Activated naive CD4-positive, alpha-beta T cell treated with anti-CD3 and anti-CD28 coated beads, Interleukin-2, amount 10 ng/mL, durations not matched to agents 7 days and 5 days (primary cell): ENCODE measurements at places on chromosomes 11 and 22.

DNA sequence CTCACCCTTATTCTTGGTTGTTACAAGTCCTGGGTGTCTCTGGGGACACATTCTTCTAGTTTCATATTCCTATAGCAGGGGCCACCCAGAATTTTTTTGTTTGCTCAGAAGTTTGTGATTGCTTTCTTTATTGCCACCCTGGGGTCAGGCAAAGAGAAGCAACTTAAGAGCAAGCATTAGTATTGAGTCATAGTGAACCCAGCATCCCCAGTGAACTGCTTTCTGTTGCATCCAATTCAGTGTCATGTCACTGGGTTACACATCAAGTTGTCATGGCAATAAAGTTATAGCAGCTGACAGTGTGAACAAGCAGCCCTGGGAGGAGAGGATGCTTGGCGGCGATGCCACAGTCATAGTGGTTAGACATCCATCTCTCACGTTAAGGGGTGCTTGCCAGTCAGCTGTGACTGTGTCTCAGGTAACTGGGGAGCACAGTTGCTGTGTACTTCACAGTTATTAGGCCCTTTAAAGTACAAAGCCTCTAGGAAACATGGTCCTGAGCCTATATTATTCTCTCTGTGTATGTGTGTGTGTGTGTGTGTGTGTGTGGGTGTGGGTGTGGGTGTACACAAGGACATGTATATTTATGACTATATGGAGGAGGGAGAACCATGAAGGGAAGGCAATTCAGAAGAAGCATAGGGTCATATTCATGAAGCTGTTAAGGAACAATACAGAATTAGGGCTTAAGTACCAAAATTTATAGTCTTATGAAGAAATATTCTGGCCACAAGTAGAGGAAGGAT is 52.5 kb downstream of the TRIM44 start:
- no peak overlapping the region for H3K4me3 ChIP-seq
- no peak overlapping the region for H3K27ac ChIP-seq
- no peaks in the 10 kb centered on the region for H3K27me3 ChIP-seq
- H3K36me3 ChIP-seq: peaks cover 6% of the 10 kb centered on the region

DNA sequence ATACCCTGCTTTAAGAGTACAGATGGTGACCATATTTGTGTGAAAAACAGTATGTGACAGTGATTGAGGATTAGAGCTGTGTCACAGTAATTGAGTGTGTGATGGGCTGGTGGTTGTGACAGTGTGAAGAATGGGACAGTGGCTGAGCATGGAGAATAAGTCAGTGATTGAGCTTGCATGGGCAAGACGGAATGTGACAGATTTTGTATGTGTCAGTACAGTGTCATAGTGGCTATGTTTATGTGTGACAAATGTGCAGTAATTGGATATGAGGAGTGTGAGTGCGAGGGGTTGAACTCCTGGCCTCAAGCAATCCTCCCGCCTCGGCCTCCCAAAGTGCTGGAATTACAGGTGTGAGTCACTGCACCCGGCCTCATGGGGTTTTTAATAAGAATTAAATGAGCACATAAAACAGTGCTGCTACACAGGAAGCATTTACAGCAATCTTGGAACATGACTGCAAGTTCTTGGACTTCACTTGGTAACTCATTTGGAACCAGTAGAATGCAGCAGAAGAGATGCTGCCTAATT is 583 bp upstream of the RRAS2 start:
- DNase-seq: no peak
- peaks cover 14% of the 10 kb centered on the region for H3K27me3 ChIP-seq
- H3K36me3 ChIP-seq: peaks cover 16% of the 10 kb centered on the region
- peak overlapping the region; percentile 72 for H3K4me3 ChIP-seq
- H3K4me1 ChIP-seq: peaks cover 49% of the 10 kb centered on the region

GRCh38 chr22:42697542-42698013 is 23.1 kb downstream of the A4GALT start:
- no peaks in the 10 kb centered on the region for H3K27me3 ChIP-seq
- H3K4me3 ChIP-seq: no peak overlapping the region
- H3K27ac ChIP-seq: no peak overlapping the region
- H3K4me1 ChIP-seq: no peaks in the 10 kb centered on the region
- DNase-seq: no peak
- no peaks in the 10 kb centered on the region for H3K36me3 ChIP-seq

GRCh38 chr22:50486561-50487289 is at the start of gene MIOX:
Gene MIOX, plus strand, starts transcription at chr22:50486859. Its CDS starts 39 bp downstream, at chr22:50486898.
- H3K4me3 ChIP-seq: no peak within 1 kb of the TSS
- no peak for DNase-seq
- no peaks in the 10 kb centered on the region for H3K36me3 ChIP-seq
- H3K27ac ChIP-seq: peak within 1 kb of the TSS; percentile 58
- H3K4me1 ChIP-seq: peaks cover 16% of the 10 kb centered on the region

GRCh38 chr11:123364080-123364479 is 66.0 kb upstream of the GRAMD1B start:
- H3K27me3 ChIP-seq: peaks cover 31% of the 10 kb centered on the region
- DNase-seq: no peak
- H3K36me3 ChIP-seq: peaks cover 17% of the 10 kb centered on the region
- H3K4me1 ChIP-seq: peaks cover 32% of the 10 kb centered on the region
- H3K4me3 ChIP-seq: no peak overlapping the region
- H3K27ac ChIP-seq: no peak overlapping the region

GRCh38 chr11:2772544-2773031 is 72.8 kb upstream of the KCNQ1OT1 start:
- peaks cover 10% of the 10 kb centered on the region for H3K4me1 ChIP-seq
- no peaks in the 10 kb centered on the region for H3K27me3 ChIP-seq
- DNase-seq: peak; percentile 26
- no peak overlapping the region for H3K27ac ChIP-seq
- H3K4me3 ChIP-seq: no peak overlapping the region

DNA sequence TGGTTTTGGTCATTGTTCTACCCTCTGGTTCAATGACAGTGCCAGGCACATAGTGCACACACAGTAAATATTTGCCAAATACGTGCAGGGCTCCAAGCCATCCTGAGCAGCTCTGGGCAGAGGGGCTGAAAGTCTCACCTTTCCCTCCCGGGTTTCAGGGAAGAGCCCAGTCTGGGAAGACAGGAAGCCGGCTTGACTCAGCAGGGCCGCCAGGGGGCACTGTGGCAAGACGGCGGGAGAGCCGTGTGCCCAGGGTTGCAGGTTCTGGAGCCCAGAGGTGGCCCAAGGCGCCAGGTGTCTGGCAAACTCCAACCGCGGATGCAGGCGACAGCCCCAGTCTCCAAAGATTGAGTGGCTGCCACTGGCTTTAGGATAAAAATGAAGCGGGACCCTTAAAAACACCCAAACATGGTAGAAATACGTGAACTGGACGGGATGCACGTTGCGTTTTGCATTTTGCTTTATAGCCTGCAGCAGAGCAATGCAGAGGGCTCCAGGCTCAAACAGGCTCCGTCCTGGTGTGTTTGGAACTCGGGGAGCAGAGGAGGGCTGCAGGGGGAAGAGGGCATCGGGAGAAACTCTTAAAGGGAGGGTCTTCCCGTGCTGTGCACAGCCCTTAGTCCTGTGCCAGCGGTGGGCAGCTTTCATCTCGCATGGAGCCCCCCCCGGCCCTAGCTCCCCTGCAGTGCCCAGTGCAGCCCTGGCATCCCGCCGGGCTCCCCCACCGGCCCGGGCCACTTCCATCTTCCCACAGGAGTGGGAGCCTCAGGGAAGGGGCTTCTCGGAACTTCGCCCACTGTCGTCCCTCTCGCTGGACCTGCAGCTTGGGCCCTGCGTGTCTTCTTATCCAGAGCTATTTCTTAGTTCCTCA is 10.7 kb downstream of the KRTAP5-5 start:
- no peak overlapping the region for H3K4me3 ChIP-seq
- peaks cover 2% of the 10 kb centered on the region for H3K4me1 ChIP-seq
- no peak overlapping the region for H3K27ac ChIP-seq
- H3K27me3 ChIP-seq: peaks cover 23% of the 10 kb centered on the region
- peak; percentile 39 for DNase-seq

- H3K27me3 ChIP-seq: peaks cover 29% of the 10 kb centered on the region
- H3K27ac ChIP-seq: no peak overlapping the region
- H3K4me3 ChIP-seq: no peak overlapping the region
- no peaks in the 10 kb centered on the region for H3K4me1 ChIP-seq
- no peaks in the 10 kb centered on the region for H3K36me3 ChIP-seq
Observed at GRCh38 chr11:70065318-70066135, 12.6 kb upstream of the ANO1 start.

GRCh38 chr22:23086787-23087186 is 16.5 kb downstream of the GNAZ start:
- no peak overlapping the region for H3K27ac ChIP-seq
- no peak for DNase-seq
- H3K4me1 ChIP-seq: peaks cover 14% of the 10 kb centered on the region
- H3K27me3 ChIP-seq: peaks cover 32% of the 10 kb centered on the region
- no peaks in the 10 kb centered on the region for H3K36me3 ChIP-seq
- no peak overlapping the region for H3K4me3 ChIP-seq

GRCh38 chr11:72297828-72298227 is 53.9 kb upstream of the PHOX2A start:
- no peak for DNase-seq
- H3K4me3 ChIP-seq: no peak overlapping the region
- H3K27me3 ChIP-seq: no peaks in the 10 kb centered on the region
- H3K27ac ChIP-seq: no peak overlapping the region
- peaks cover 2% of the 10 kb centered on the region for H3K4me1 ChIP-seq

DNA sequence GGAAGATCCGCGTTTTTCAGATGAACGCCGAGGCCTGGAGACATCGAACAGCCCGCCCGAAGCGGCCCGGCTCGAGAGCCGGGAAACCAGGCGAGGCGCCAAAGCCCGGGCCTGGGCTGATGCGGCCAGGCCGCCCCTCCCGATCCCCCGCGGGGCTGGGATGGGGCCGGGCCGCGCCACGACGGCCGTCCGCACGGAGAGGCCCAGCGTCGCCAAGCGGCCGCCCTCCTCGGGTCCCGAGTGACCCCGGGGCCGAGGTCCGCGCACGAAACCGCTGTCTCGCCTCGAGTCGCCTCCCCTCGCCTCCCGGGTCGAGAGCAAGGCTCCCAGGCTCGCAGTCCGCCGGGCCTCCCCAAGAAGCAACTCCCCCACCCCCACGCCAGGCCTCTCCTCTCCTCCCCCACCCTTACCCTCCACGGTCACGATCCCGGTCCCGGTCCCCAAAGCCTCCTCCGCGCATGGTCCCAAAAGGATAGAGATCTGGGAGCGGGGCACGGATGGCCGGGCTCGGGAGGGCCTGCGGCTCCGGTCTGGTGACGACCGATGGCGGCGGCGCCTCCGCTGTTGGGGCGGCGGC is 482 bp downstream of the DDX17 start:
- H3K36me3 ChIP-seq: peaks cover 58% of the 10 kb centered on the region
- DNase-seq: peak; percentile 65
- H3K4me1 ChIP-seq: peaks cover 53% of the 10 kb centered on the region
- H3K4me3 ChIP-seq: peak overlapping the region; percentile 99

- no peak for DNase-seq
- peaks cover 9% of the 10 kb centered on the region for H3K27me3 ChIP-seq
- no peaks in the 10 kb centered on the region for H3K4me1 ChIP-seq
- no peak overlapping the region for H3K4me3 ChIP-seq
Observed at GRCh38 chr11:102546427-102546826, 15.9 kb upstream of the MMP7 start.

- peak overlapping the region; percentile 96 for H3K4me3 ChIP-seq
- H3K27me3 ChIP-seq: no peaks in the 10 kb centered on the region
- H3K4me1 ChIP-seq: peaks cover 39% of the 10 kb centered on the region
- peak overlapping the region; percentile 100 for H3K27ac ChIP-seq
- H3K36me3 ChIP-seq: peaks cover 13% of the 10 kb centered on the region
Observed at GRCh38 chr22:41286639-41287091, 678 bp upstream of the RANGAP1 start.

GRCh38 chr11:12497431-12497830 is 120.1 kb downstream of the PARVA start:
- peaks cover 8% of the 10 kb centered on the region for H3K27me3 ChIP-seq
- H3K27ac ChIP-seq: no peak overlapping the region
- no peaks in the 10 kb centered on the region for H3K36me3 ChIP-seq
- H3K4me3 ChIP-seq: no peak overlapping the region
- H3K4me1 ChIP-seq: no peaks in the 10 kb centered on the region

DNA sequence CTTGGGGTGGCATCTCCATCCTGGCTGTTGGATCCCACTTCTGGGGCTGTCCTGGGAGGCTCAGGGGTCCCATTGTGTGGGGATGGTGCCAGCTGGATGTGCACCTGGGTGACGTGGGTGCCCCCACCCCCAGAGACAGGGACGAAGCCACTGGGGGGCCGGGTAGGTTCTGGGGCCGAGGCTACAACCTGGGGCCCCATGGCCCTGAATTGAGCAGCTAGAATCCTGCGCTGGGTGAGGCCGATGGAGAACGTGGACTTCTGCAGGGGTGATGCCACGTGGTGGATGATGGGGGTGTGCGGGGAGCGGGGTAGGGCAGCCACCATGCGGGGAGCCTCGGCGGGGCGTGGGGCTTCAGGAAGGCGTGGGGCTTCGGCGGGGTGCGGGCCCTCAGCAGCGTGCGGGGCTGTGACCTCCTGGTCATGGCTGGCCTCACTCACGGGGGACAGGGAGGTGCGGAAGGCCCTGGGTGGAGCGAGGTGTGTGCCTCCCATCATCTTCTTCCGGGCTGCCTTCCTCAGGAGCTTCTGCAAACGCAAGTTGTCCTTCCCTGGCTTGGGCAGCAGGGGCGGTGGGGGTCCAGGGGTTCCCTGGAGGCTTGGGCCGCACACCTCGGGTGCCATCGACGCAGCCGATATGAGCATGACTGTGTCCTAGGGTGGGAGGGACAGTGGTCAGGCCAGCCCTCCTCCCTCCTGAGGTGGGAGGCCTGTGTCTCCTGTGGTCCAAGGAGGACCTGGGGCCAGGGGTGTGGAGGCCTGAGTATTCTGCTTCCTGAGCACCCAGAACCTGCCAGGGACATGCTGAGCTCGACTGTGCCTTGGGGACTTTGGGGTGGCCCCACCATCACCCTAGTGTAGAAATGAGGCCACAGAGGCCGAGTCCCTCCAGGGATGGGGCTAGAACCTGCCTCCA is 1.5 kb downstream of the PRR33 start:
- DNase-seq: peak; percentile 45
- H3K4me3 ChIP-seq: peak overlapping the region; percentile 68
- H3K4me1 ChIP-seq: peaks cover 42% of the 10 kb centered on the region
- peaks cover 3% of the 10 kb centered on the region for H3K27me3 ChIP-seq

DNA sequence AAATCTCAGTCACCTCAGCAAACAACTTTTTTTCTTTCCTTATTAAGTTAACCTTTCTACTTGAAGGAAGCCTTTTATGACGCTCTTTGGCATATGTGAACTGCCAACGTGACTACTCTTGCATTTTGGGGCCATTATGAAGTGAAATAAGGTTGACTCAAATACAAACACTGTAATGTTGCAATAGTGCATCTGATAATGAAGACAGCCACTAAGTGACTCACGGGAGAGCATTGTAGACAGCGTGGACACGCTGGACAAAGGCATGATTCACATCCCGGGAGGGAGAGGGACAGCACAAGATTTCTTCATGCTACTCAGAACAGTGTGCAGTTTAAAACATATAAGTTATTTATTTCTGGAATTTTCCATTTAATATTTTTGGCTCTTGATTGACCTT is 560.8 kb downstream of the ETS1 start:
- H3K36me3 ChIP-seq: no peaks in the 10 kb centered on the region
- H3K4me1 ChIP-seq: peaks cover 10% of the 10 kb centered on the region
- peaks cover 23% of the 10 kb centered on the region for H3K27me3 ChIP-seq
- no peak overlapping the region for H3K4me3 ChIP-seq
- no peak overlapping the region for H3K27ac ChIP-seq
- DNase-seq: no peak
